Nucleus accumbens (tissue), 56 donors: ENCODE measurements at places on chromosomes 7 and 10.

GRCh38 chr7:83559887-83560286, 89.1 kb downstream of the SEMA3E start:
- no peak for DNase-seq

DNA sequence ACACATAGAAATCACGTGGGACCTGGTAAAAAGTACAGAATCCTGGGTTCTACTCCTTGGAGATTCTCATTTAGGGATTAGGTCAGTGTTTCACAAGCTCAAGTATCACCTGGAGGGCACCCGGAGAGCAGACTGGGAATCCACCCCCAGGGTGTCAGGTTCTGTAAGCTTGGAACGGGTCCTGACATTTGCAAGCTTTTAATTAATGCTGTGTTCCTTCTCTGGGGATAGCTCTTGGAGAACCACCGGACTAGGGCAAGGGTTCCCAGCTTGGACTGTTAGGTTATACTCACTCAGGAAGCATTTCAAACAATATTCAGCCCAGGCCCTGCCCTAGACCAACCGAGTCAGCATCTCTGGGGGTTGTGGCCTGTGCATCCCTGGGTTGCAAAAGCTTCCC, 23.0 kb downstream of the TCF7L2 start:
- no peak for DNase-seq

DNA sequence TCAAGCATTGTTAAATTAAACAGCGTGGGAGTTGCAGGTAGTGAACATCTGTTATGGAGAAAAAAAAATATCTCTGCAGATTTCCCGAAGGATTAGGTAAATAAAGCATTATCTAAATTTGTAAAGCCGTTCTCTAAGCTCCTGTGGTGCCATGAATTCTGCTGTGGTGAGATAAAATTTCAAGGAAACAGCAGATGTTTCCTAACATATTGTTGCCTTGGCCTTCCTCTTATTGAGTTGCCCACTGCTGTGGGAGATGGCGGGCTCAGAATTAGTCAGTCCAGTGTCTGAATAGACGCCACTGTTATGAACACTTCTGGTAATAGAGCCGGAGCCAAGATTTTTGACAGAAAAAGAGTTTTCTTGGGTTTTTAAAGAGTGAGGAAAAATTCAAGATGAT, 82.6 kb upstream of the ELMO1 start:
- no peak for DNase-seq

GRCh38 chr7:18896343-18896975, 221.0 kb downstream of the TWIST1 start:
- no peak for DNase-seq

GRCh38 chr10:78474743-78475142, 441.1 kb downstream of the RPS24 start:
- no peak for DNase-seq

GRCh38 chr10:6091630-6092029, 2.8 kb downstream of the RBM17 start:
- DNase-seq = no peak

GRCh38 chr10:84948644-84949043, 620.3 kb downstream of the CCSER2 start:
- DNase-seq = no peak
